NCI-H2029 (cell line): ENCODE measurements at places on chromosomes 12 and 14.

- no peak for DNase-seq
Measured at GRCh38 chr14:64673748-64674147, 30.5 kb upstream of the PLEKHG3 start.

GRCh38 chr12:123387508-123388176, 3.7 kb downstream of the KMT5A start:
- no peak for DNase-seq

GRCh38 chr12:11765817-11766794, 116.6 kb downstream of the ETV6 start:
- DNase-seq, result no peak

- no peak for DNase-seq
Measured at GRCh38 chr14:60277605-60278190, 28.7 kb downstream of the PPM1A start.

GRCh38 chr12:39605501-39605900, 14.1 kb downstream of the ABCD2 start:
- DNase-seq, result no peak

- peak; percentile 31 for DNase-seq
Measured at GRCh38 chr12:104671409-104672095, 214.8 kb downstream of the CHST11 start.

DNA sequence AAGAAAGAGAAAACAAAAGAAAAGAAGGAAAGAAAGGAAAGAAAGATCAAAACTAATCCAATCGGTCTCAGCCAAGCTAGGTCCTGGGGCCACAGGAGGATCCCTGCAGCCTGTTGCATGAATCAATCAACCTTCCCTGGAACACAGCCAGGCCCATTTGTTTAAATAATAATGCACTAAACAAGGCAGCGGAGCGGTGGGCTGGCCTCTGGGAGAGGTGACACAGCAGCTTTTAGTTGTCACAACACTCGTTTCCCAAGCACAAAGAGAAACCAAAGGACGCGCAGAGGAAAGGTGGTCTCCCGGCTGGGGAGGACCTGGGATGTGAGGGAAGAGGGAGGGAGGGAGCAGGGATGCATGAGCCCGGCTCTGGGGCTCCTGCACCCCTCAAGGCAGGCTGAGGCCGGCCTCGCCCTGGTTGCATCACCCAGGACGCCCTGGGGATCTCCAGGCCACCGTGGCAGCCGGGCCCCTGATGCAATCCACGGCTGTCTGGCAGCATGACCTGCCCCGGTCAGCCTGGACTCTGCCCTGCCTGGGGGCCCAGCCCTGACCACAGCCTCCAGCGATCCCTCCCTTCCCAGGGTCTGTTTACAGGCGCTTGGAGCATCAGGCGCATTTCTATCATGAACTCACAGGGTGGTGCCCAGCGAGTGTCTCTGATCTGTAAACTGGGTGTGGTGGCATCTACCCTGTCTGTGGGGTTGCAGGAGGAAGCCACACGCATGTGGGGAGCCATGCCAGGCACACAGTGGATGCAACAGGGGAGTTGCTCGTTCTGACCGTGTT, 32.5 kb downstream of the MMP17 start:
- DNase-seq, result peak; percentile 62

- DNase-seq, result no peak
Measured at GRCh38 chr14:102873546-102874061, 48.9 kb upstream of the AMN start.

- no peak for DNase-seq
Measured at GRCh38 chr12:70983692-70984091, 63.2 kb upstream of the PTPRR start.

DNA sequence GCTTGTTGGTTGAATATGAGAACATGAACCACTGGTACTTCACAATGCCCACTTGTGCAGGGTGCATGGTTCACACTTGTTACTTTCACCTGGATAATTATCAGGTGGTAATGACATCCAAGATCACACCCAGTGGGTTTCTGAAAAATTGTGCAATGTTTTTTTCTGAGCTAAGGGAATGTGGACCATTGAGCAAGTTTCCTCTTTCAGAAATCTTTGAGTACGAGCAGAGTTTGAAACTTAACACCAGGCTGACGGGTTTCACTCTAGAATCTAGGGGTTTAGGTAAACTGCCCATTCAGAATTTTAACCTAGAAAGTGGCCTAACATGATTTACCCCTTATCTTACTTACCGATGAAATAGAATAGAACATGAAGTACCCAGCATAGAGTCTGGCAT, 389.6 kb downstream of the PAWR start:
- no peak for DNase-seq

DNA sequence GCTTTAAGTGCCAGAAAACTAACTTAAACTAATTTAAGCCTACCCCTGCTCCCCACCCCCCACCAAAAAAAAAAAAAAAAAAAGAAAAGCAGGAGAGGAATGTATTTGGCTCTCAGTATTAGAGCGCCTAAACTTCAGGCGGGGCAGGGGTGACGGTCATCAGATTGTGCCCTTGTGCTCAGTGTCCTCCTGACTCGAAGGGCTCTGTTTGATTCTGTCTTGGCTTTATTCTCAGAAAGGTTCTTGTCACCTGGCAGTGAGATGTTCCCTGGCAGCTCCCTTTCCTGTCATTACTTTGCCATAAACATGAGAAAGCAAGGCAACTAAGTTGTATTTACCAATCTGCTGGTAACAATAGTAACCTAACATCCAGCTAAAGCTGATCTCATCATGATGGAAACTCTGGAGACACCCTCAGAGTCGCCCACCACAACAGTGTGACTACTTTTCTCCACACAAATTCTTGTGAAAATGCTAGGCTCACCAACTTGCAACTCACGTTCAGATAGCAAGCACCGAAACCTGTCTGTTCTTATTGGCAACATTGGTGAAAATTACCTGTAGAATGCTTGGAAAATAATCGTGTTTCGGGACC, 39.0 kb upstream of the WNK1 start:
- DNase-seq, result no peak

GRCh38 chr12:70121562-70121961, 121.7 kb upstream of the CNOT2 start:
- DNase-seq, result no peak

DNA sequence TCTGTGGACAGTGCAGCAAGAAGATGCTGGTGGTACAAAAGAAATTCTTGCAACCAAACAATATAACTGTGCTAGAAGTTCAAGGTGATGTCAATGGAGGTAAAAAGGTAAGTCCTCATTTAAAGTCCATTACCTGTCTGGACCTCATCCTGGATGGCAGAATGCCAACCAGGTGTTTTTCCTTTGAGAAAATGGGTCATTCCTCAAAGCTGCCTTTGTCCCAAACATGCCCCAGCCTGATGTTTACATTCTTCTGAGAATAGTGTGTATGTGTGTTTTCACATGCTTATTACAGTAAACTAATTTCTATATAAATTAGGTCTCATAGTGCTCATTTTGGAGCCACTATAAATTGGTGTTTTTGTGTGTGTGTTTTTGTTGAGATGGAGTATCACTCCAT, 24.9 kb downstream of the ACTR6 start:
- DNase-seq, result no peak

DNA sequence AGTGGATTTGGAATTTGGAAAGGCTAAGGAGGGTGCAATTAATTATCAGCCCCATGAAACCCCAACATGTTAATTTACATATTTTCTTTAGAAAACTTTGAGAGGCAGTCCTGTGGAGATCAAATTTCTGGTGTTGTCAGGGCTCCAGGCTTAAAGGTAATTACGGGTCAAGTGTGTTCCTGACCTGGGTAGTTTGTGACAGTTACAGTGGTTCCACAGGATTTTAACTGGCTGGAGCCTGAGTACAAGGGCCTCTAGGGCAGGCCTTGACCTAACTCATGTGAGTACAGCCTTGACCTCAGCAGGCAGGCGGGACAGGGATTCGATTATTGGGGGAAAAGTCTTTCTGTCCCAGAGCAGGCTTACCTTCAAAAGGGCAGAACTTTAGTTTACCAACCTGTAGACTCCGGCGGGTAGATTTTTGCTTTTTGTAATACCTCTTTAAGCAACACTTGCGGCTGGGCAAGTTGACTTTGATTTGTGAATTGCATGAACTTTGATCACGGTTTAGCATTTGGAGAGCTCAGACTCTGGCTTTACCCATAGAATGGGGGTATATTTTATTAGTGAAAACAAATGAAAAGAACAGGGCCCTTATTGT, 8.4 kb upstream of the PPTC7 start:
- peak; percentile 38 for DNase-seq

DNA sequence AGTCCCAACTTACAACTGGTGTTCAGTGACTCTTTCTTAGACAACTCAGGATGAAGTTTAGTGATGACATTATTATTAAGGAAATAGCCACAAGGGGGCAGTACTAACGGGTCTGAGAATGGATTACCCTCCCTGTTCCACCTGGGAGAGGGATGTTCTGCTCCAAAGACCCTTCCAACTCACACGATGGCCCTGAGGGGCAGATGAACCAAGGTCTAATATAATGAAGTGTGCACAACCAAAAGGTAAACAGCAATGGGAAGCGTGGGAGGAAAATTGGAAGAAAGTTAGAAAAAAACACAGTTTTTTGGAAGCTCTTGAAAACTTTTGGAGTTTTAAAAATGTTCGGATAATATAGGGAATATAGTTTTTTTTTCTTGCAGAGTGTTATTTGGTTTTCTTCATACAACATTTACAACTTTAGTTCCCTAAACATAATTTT, 24.0 kb downstream of the FGF6 start:
- DNase-seq, result peak; percentile 39

DNA sequence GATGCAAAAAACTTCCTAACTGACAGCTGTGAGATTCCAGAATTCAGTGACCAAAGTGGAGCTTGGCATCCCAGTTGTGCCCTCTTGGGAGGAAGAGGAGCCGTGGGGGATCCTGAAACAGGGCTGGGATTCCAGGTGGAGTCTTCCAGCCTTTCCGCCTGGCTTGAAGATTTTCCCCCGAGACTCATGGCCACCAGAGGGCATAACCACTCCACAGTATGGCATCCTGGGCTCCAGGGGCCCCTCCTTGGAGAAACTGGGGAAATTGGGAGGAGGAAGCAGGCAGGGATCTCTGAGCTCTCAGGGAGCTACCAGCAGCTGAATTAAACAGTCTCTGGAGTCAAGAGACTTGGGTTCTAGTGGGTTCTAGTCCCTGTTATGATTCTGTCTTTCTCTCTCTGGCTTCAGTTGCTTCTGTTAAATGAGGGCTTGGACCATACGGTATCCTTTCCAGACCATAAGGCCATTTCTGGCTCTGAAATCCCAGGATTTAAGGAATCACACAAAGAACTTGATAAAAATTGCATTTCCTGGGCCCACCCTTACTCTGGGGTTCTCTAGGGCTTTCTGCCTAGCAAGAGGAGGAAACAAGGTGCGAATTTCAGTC, 2.6 kb upstream of the TAMALIN start:
- peak; percentile 20 for DNase-seq

GRCh38 chr12:109192358-109192757, 76.0 kb downstream of the ACACB start:
- no peak for DNase-seq

DNA sequence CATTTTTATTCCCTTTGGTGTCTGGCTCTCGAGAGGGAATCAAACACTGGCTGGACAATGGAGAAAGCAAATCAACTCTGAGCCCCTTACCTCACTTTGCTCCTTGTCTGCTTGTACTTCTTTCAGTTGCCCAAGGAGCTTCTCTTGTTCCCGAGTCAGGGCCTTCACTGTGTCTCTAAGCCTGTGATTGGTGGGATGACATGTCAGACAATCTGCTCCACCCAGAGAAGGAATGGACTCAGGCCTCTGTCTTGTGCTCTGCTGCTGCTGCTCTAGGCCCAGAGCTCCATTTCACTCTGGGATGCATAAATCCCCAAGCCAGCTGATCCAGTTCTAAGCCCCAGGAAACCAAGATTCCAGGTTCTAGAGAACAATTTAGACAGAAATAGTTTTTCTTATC, 7.6 kb downstream of the CALCOCO1 start:
- DNase-seq, result no peak

DNA sequence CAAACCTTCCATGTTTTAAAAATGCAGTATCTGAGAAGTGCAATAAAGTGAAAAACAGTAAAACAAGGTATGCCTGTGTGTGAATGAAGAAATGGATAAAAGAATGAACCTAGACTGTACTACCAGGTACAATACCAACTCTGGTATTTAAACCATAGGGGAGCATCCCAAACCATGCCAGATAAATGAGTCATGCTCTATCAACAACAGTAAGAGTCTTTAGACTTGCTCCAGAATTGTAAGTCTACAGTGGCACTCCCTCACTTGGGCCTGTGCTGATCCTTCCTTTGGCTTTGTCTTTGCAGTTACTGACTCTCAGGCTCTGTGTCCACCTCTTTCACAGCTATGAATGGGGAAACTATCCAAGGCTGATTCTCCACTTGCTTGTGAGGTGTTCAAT, 38.1 kb downstream of the BBS10 start:
- DNase-seq, result no peak

DNA sequence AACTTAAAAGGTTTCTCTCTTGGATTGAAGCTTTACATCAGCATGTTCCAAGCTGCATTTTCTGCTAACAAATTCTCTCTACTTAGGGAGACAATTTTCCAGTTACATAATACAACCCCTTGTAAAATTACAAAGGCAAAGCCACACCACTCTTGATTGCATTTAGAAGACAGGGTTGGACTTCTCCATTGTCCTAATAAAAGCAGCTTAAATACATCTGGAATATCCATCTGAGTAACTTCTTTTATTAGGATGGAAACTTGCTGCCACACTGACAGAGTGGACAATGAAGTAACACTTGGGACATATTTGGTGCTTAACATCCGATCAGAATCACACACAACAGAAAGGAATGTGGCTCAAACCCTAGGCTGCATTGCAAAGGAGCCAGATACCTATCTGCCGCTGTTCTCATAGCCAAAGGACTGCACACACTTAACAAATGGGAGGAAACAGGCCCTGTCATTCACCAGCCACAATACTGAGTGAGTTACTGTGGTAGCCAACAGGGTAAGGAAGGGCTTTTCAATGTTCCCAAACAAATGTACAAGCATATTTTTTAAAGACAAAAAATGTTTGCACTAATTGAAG, 157.2 kb downstream of the PAX9 start:
- DNase-seq, result no peak

DNA sequence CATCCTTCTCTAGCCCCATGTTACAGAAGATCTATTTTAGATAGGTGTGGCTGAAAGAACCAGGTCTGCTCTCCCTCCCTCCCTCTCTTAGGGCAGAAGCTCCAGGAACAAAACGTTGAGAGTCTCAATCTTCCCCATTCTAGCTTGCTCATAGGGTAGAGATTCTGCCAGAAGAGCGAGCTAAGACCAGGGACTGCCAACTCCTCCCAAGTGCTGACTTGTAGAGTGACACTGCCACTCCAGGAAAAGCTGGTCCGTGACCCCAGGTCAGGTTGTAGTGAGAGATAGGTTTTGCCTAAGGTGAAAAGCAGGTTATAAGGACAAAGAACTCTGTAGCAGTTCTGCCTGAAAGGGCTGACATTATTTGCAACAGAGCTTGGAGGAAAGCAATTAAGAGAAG, 73.4 kb downstream of the INSM2 start:
- DNase-seq, result no peak

DNA sequence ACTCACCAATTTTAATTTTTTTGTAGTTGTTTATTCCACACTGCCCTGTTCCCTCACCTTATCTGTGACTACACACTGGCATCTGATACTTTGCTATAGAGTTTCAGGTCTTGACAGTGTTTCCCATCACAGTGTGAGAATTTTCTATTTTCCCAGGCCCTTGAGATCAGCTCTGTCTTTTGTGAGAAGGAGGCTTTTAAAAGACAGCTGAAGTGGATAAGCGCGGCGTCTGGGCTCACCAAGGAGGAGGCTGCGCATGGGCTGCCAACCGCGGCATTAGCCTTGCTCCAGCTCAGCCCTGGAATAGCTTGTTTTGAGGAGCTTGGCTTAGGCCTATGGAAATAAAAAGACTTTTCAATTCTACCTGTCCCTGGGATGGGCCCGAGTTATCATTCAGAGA, 181.3 kb downstream of the RMST start:
- no peak for DNase-seq
